RKO (cell line): ENCODE measurements at places on chromosomes 16 and 17.

- no peak for DNase-seq
Measured at GRCh38 chr16:49638673-49639610, 217.0 kb downstream of the ZNF423 start.

- no peak for DNase-seq
Measured at GRCh38 chr17:45997166-45997565, 1.9 kb upstream of the STH start.

DNA sequence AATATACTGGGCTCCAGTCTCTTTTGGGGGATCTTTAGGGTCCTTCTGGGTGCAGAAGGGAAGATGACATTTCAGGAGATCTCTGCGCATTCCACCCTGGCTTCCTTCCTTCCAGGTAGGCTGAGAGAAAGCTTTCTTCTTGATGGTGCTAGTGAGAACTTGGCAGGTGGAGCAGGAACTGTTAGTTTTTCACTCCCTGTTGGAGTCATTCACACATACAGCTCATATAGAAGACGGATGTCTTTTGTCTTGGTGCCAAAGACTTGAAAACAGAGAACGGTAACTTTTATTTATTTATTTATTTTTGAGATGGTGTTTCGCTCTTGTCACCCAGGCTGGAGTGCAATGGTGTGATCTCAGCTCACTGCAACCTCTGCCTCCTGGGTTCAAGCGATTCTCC is 43.9 kb downstream of the PITPNC1 start:
- DNase-seq = no peak

DNA sequence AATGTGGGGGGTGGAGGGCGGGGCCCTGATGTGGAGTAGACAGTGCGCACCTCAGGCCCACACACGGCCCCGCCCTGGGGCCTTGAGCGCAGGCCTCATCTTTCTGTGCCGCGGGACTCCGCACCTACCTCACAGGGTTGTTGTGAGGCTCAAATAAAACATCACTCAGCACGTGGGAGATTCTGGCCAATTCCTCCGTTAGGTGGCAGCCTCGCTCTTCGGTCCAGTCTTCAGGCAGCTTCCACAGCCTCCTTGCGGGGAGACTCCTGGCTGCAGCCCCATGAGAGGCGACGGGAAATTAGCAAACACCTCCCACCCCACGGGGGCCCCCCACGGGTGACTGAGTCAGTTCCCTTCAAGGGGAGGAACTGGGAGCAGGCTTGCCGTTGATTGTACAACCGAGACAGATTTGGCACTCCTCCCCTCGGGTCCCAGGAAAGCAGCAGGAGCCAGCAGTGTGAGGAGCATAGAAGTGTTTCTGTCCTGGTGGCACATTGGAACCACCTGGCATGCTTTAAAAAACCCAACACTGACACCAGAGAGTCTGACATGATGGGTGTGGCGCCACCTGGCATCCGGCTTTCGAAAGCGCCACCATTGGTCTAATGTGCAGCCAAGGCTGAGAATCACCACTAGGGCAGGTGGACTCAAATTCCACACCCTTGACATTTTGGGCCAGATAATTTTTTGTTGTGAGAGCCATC is 7.6 kb downstream of the MRM1 start:
- peak; percentile 28 for DNase-seq

GRCh38 chr17:77420804-77421629 is 280.2 kb downstream of the SEC14L1 start:
- DNase-seq = no peak

GRCh38 chr17:48441231-48441711 is 11.3 kb upstream of the SKAP1 start:
- DNase-seq = no peak

DNA sequence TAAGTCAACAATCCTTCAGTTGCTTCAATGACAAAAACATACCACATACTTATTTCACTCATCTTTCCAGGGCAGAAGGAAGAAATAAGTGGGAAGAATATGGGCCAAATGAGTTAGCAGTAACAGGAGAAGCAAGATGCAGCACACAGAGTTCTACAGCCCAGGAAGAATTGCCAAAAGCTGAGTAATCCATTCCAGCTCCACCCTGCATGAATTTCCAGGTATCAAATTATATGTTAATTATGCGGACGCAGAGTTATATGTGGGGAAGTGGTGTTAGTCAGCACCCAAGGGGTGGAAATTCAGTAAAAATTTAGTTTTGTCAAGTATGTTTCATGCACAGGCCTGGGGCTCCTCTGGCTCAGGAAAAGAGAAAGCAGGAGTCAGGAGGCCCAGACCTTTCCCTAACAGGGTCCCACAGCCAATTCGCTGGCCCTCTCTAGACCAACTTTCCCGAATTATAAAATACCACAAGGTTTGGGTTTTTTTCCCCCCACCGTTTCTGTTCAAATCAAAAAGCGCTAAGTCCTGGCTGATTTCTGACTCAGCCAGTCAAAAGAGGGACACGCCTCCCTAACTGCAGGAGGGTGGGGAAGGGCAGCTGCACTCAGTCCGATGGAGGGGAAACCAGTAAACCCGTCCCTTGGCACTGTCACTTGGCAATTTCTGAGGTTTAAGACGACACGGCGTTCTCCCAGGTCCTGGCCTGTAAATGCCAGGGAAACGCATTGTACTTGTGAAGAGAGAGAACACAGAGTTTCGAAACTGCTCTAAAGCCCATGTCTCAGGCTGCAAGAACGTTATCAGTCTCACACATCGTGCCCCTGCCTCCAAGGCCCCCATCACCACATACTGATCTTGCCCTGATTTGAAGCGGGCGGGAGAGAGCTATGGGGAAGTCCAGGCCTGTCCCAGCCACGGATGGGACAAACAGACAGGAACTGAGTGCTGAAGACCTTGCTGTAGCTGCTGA is 58.1 kb downstream of the ZFHX3 start:
- DNase-seq = no peak

GRCh38 chr17:37702598-37702997 is 42.3 kb downstream of the HNF1B start:
- no peak for DNase-seq

- DNase-seq = no peak
Measured at GRCh38 chr17:5581655-5582054, 2.7 kb downstream of the NLRP1 start.

DNA sequence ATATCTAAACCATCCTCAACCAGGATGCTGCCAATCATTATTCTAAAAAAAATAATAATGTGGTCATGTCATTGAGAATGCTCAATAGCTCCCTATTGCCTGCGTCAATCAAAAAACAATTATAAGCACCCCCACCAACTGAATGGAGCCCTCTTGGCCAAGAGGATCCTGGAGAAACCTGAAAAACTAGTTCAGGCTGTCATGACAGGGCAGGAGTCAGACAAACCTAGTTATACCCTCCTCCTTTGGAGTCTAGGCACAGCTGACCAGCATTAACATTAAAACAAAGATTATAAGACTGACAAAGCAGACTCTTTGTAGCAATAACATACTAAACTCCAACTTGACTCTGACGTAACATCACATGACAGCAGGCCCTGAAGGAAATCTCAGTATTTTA is 119.2 kb upstream of the CCL2 start:
- no peak for DNase-seq

- no peak for DNase-seq
Measured at GRCh38 chr16:51522902-51523301, 371.8 kb upstream of the SALL1 start.

DNA sequence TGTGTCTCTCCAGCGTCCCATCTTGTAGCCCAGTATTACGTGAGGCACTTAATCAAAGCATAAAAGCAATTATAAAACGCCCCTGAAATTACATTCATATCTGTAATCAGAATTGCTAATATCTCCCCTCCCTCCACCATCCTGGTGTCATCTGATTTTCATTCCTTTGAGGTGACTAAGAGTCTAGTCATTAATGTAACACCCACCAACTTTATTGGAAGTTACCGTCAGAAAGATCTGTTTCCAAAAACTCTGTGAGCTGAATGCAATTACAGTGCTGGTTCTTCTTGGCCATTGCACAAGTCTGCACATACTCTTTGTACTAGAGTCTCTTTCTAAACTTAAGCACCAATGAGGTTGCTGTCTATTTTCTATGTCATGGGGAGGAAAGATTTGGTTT is 12.5 kb upstream of the MAF start:
- DNase-seq = no peak

- DNase-seq = no peak
Measured at GRCh38 chr17:57752031-57752905, 7.2 kb upstream of the CCDC182 start.

- no peak for DNase-seq
Measured at GRCh38 chr16:78211946-78212345, 112.5 kb downstream of the WWOX start.

DNA sequence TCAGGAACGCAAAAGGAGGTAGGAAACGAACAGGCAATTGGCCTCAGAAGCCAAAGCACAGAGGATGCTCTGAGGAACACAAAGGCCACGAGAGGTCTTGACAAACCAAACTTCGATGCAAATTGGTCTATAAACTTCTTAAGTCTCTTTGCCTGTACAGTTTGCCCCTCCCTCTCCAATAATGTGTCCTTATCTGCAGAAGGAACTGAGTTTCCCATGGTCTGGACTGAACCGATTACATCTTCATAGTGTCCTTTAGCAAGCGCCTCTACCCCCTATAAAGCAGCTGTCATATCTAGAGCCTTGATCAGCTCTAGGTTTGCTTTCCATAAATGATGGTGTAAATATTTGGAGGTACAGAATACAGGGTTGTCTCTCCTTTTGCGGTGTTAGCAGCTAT is 3.1 kb upstream of the CDRT4 start:
- no peak for DNase-seq

DNA sequence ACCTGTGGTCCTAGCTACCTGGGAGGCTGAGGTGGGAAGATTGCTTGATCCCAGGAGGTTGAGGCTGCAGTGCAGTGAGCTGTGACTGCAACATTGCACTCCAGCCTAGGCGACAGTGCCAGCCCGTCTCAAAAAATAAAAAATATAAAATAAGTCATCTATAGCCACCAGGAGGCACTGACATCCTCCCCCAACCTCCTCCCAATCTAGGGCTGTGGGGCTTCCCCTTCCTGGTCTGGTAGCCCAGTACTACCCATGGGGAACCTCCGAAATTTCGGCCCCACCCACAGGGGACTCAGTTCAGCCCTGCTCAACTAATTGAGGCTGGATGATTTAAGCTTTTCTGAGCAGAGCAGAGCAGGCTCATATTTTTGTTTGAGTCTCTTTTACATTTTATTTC is 3.2 kb downstream of the ZSCAN10 start:
- DNase-seq = peak; percentile 52

GRCh38 chr17:78865682-78866390 is 25.2 kb upstream of the USP36 start:
- DNase-seq = peak; percentile 78

DNA sequence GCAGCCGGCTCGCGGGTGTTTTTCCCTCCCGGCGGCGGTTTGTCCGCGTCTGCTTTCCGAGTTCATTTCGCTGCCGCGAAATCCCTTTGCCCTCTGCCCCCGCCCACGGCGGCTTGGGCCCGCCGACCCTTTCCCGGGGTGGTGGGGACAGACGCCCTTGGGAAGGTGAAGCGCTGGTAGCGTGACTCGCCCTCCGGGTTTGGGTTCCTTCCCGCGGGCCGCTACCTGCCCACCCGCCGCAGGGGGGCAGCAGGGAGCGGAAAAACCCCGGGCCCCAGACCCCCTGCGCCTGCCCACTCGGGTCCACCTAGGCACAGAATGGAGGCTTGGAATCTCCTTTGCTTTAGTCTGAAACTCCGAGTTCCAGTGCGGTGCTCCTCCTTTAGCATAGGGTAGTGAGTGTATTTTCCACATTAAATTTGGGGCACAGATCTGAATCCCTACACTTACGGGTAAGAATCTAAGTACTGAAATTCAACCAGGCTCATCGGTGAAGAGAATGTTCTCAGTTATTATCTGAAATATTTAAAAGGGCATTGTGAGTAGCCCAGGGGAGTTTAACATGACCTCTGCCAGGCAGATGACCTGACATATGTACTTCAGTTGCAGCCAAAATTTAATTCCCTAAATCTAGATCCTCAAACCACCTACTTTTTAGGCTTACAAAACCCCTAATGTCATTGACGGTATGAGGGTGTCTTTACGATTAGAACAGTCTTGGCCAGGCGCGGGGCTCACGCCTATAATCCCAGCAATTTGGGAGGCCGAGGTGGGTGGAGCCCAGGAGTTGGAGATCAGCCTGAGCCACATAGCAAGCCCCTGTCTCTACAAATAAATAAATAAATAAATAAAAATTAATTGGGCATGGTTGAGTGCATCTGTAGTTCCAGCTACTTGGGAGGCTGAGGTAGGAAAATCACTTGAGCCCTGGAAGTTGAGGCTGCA is 1.0 kb downstream of the NME2 start:
- peak; percentile 61 for DNase-seq

GRCh38 chr16:72221630-72222024 is 49.7 kb upstream of the PMFBP1 start:
- peak; percentile 27 for DNase-seq

DNA sequence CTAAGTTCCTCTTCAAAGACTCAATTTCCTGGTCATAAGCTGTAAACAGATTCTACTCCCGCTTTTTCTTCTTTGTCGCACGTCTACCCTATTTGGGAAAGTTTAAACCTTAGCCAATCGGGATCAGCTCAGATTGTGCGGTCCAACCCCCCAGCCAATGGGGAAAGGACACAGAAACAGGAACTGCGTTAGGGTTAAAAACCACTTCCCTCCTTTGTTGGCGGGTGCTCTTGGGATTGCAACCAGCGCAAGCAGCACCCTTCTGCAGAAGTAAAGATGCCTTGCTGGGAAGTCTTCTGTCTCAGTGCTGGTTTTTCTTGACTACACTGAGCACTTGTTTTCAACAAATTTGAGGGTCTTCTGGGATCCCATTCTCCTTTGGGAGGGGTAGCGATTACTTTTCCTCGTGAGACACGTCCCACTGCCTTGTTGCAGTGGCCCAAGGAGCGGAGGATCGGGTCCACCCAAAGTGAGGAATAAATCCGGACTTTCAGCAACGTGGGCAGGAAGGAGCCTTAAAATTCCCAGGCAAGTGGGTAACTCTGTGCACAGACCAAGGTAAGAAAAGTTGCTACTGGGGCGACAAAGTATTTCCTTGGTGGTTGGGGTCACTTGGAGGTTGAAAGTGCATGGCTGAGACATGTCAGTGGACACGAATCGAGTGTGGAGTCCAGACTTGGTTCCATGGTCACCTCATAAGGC is 1.0 kb upstream of the YPEL3 start:
- DNase-seq = no peak

DNA sequence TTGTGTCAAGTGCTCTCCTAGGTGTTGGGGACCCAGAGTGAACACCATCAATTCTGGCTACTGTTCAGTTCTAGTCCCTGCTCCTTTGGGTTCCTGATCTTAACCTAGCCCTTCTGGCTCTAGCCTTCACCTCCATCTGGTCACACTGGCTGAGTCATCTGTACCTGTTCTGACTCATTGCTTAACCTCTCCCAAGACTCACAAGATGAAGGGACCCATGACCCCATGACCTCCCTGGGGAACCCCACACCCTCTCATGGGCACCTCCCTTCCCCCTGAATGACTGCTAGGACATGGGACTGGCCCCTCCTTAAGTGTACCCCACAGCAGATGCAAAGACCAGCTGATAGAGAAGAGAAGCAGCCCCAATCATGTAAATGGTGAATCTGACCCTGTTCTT is 345.8 kb upstream of the CDH5 start:
- DNase-seq = no peak

DNA sequence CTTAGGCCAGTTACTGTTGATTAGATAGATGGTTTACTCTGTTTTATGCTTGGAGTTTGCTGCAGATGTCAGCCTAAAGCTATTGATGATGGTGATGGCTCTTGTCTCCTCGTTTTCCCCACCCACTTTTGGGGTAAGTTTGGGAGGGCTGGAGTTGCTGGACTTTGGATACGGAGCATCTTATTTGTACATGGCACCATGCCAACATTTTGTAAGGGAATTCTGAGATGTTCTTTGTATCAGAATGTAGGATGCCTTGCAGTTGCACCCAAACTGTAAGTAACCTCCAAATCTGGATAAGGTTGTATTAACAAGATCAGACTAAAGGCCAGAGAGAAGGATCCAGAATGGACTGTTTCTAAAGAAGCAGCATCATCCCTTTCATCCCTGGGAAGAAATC is 551.9 kb upstream of the ZFHX3 start:
- DNase-seq = no peak
